Stomach (tissue), 19 donors: ENCODE measurements at places on chromosomes 12 and 14. TPM values are rescaled to one million over a fixed set of nuclear protein-coding genes. Genes with fewer than 3 reads are reported as not detected.

GXYLT1 gene
- 11.7 TPM for total RNA-seq

DNA sequence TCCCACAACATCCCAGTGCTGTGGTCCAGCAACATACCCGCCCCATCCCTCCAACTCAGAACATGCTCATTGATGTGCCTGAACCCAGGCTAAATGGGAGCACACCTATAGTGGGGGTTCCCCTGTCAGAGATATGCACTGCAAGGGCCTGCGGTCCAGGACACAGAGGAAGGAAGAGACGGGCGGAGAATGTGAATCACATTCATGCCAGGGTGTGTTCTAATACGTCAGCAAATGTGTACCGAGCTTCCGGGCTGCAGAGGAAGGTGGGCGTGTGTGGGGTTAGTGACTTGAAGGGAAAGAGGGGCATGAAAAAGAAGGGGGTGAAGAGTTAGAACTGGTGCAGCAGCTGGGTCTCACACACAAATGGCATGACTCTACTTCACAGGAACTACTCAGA lies 83.7 kb downstream of the DPF3 start:
- no peak overlapping the region for H3K4me3 ChIP-seq
- no peaks in the 10 kb centered on the region for H3K27me3 ChIP-seq
- no peaks in the 10 kb centered on the region for H3K36me3 ChIP-seq
- H3K4me1 ChIP-seq: peaks cover 9% of the 10 kb centered on the region
- DNase-seq: peak; percentile 38

DNA sequence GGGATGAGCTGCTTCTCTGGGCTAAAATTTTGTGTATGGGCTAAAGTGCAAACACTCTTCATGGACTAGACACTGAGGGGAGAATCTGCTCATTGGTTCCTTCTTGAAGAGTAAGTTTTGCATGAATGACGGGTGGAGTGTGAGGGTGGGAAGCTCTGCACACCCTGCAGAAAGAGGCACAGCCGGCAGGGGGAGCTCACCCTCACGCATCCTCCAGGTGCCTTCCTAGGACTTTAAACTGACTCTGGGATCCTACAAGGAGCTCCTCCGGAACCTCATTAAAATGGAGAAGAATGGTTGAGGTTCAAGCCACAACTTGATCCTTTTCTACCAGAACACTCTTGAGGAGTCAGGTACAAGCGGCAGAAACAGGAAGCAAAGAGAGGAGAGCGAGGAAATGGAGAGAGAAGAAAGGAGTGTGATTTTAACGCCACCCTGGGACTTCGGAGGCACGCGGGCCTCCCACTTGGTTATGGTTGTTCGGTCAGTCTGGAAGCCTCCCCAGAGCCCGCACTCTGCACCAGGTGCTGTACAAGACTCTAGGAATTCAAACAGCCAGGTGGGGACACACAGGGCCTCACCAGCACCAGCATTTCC lies 87.5 kb downstream of the SETD3 start:
- H3K27me3 ChIP-seq: no peaks in the 10 kb centered on the region
- no peak overlapping the region for H3K4me3 ChIP-seq
- DNase-seq: peak; percentile 68
- H3K36me3 ChIP-seq: peaks cover 28% of the 10 kb centered on the region

GRCh38 chr12:93736640-93737178 lies 59.5 kb downstream of the CRADD start:
- DNase-seq: no peak
- no peaks in the 10 kb centered on the region for H3K27me3 ChIP-seq
- peaks cover 52% of the 10 kb centered on the region for H3K4me1 ChIP-seq
- peak overlapping the region; percentile 94 for H3K27ac ChIP-seq
- H3K4me3 ChIP-seq: no peak overlapping the region

- no peaks in the 10 kb centered on the region for H3K4me1 ChIP-seq
- H3K4me3 ChIP-seq: no peak overlapping the region
- H3K27me3 ChIP-seq: no peaks in the 10 kb centered on the region
- no peak overlapping the region for H3K27ac ChIP-seq
- DNase-seq: no peak
- H3K36me3 ChIP-seq: no peaks in the 10 kb centered on the region
Observed at GRCh38 chr14:56351861-56352260, 227.7 kb upstream of the TMEM260 start.

- peaks cover 14% of the 10 kb centered on the region for H3K36me3 ChIP-seq
- H3K4me1 ChIP-seq: peaks cover 19% of the 10 kb centered on the region
- H3K27me3 ChIP-seq: no peaks in the 10 kb centered on the region
- peak overlapping the region; percentile 92 for H3K27ac ChIP-seq
Observed at GRCh38 chr12:48351022-48351708, 446 bp upstream of the ZNF641 start.

- H3K4me1 ChIP-seq: no peaks in the 10 kb centered on the region
- DNase-seq: no peak
- H3K27me3 ChIP-seq: no peaks in the 10 kb centered on the region
- H3K4me3 ChIP-seq: no peak overlapping the region
- H3K36me3 ChIP-seq: no peaks in the 10 kb centered on the region
- no peak overlapping the region for H3K27ac ChIP-seq
Observed at GRCh38 chr12:105451211-105451610, 120.7 kb downstream of the C12orf75 start.

- H3K36me3 ChIP-seq: no peaks in the 10 kb centered on the region
- no peak overlapping the region for H3K27ac ChIP-seq
- peak; percentile 4 for DNase-seq
- H3K4me1 ChIP-seq: no peaks in the 10 kb centered on the region
- no peak overlapping the region for H3K4me3 ChIP-seq
Observed at GRCh38 chr14:48536318-48536717, 860.9 kb upstream of the MDGA2 start.

GRCh38 chr12:63450334-63450733 lies 218.0 kb downstream of the DPY19L2 start:
- no peak for DNase-seq
- H3K36me3 ChIP-seq: no peaks in the 10 kb centered on the region
- H3K4me3 ChIP-seq: no peak overlapping the region
- no peak overlapping the region for H3K27ac ChIP-seq
- no peaks in the 10 kb centered on the region for H3K4me1 ChIP-seq
